GM18507 (cell line): ENCODE measurements at places on chromosomes 12 and 14.

GRCh38 chr12:26402648-26403047 lies 207.3 kb downstream of the SSPN start:
- DNase-seq = no peak

GRCh38 chr14:103558071-103558882 lies 4.2 kb downstream of the BAG5 start:
- DNase-seq = no peak

- DNase-seq = no peak
These were observed 37.9 kb downstream of the SOX5 start for GRCh38 chr12:23911574-23911973.

GRCh38 chr12:127083008-127083949 lies 1183.7 kb upstream of the TMEM132C start:
- DNase-seq = peak; percentile 4

DNA sequence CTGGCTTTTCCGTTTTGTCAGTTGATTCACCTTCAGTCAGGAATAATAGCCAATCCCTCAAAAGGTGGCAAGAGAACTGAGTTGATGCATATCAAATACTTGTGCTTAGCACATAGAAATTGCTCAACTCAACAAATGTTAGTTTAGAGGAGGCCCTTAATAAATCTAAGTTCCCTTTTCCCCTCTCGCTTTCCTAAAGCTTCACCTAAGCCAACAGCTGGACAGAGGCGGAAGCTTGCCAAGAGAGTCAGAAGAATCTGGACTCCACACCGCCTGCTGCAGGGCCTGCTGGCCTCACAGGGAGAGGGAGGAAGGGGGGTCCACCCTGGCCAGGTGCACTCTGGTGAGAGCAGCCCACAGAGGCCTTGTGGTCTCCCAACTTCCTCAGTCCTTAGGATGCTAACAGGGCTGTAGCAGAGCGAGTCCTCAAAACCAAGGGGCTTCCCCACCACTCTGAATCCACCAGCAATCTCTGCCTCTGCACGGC lies 213.1 kb downstream of the CHST11 start:
- DNase-seq = no peak

- DNase-seq = no peak
These were observed 121.8 kb downstream of the TBC1D30 start for GRCh38 chr12:64946132-64946829.
